ENCODE measurements at places on chromosomes 13 and 19. TPM values are rescaled to one million over a fixed set of nuclear protein-coding genes. Genes with fewer than 3 reads are reported as not detected.

GRCh38 chr19:48244281-48244680 lies 11.4 kb downstream of the CARD8 start:
- no peaks in the 10 kb centered on the region for H3K4me1 ChIP-seq
- DNase-seq, result no peak
- peak overlapping the region; percentile 28 for H3K27ac ChIP-seq
- no peaks in the 10 kb centered on the region for H3K36me3 ChIP-seq
- no peaks in the 10 kb centered on the region for H3K27me3 ChIP-seq
- H3K4me3 ChIP-seq, result no peak overlapping the region

GRCh38 chr13:74669149-74669548 lies 534.9 kb upstream of the KLF12 start:
- H3K27me3 ChIP-seq, result no peaks in the 10 kb centered on the region
- H3K4me1 ChIP-seq, result no peaks in the 10 kb centered on the region
- no peak overlapping the region for H3K4me3 ChIP-seq
- H3K27ac ChIP-seq, result no peak overlapping the region
- no peaks in the 10 kb centered on the region for H3K36me3 ChIP-seq

- no peak overlapping the region for H3K4me3 ChIP-seq
- DNase-seq, result no peak
- peaks cover 80% of the 10 kb centered on the region for H3K36me3 ChIP-seq
- H3K4me1 ChIP-seq, result no peaks in the 10 kb centered on the region
- no peak overlapping the region for H3K27ac ChIP-seq
- H3K27me3 ChIP-seq, result no peaks in the 10 kb centered on the region
Observed at GRCh38 chr19:11617180-11618062, 20.1 kb downstream of the ZNF627 start.

DNA sequence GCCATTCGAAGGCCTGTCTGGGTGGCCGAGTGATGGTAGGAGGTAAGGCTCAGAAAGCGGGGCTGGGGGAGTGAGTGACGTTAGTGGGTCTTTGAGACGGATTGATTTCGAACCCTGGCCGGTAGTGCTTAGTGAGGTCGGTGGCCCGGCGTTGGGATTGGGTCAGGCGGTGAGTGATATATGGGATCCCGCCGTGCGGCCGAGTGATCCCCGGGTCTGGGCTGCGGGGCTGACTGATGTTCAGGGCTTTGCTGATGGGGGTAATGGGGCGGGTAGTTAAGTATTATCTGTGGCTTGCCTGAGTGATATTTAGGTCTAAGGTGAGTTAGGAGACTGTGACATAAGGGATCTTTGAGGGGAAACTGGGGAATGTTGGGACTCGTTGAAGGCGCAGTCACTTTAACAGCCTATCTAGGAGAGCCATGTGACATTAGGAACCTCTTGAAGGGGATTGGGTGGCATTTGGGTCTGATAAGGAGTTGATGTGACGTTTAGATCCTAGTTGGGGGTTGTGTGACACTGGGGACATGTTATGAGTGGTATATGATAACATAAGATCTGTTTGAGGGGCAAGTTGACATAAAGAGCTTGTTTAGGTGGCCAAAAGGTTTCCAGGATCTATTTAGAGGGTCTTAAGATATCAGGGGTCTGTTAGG lies 543 bp downstream of the PSMC4 start:
- peak overlapping the region; percentile 77 for H3K4me3 ChIP-seq
- peaks cover 18% of the 10 kb centered on the region for H3K36me3 ChIP-seq
- H3K27me3 ChIP-seq, result no peaks in the 10 kb centered on the region
- no peak for DNase-seq
- peaks cover 35% of the 10 kb centered on the region for H3K4me1 ChIP-seq

- H3K4me1 ChIP-seq, result no peaks in the 10 kb centered on the region
- no peak overlapping the region for H3K4me3 ChIP-seq
- H3K27me3 ChIP-seq, result no peaks in the 10 kb centered on the region
- H3K36me3 ChIP-seq, result peaks cover 36% of the 10 kb centered on the region
Observed at GRCh38 chr13:42218576-42218975, 53.4 kb upstream of the AKAP11 start.

DNA sequence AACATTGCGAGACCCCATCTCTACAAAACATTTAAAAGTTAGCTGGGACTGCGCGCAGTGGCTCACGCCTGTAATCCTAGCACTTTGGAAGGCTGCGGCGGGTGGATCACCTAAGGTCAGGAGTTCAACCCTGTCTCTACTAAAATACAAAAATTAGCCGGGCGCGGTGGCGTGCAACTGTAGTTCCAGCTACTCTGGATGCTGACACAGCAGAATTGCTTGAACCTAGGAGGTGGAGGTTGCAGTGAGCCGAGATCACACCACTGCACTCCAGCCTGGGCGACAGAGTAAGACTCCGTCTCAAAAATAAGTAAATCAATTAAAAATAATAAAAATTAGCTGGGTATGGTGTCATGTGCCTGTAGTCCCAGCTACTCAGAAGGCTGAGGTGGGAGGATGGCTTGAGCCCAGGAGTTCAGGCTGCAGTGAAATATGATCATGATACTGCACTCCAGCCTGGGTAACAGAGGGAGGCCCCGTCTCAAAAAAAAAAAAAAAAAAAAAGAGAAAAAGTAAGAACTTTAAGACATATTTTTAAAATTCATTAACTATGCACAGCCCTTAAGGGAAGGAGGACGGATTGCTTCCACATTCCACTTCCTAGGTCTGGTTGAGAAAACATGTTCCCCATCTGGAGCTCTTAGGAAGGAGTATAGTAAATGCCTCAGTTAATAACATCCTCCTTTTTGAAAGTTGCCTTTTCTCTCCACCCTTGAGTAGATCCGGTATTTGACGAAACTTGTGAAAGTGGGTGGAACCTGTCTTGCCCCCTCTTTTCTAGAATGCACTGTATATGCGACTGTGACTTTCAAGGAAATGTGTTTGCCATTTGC lies 26.1 kb downstream of the EXOC3L2 start:
- H3K4me3 ChIP-seq, result no peak overlapping the region
- H3K36me3 ChIP-seq, result no peaks in the 10 kb centered on the region
- no peak for DNase-seq
- H3K4me1 ChIP-seq, result peaks cover 8% of the 10 kb centered on the region
- no peak overlapping the region for H3K27ac ChIP-seq

- H3K27me3 ChIP-seq, result no peaks in the 10 kb centered on the region
- DNase-seq, result no peak
- H3K36me3 ChIP-seq, result no peaks in the 10 kb centered on the region
- H3K4me3 ChIP-seq, result no peak overlapping the region
- no peaks in the 10 kb centered on the region for H3K4me1 ChIP-seq
- no peak overlapping the region for H3K27ac ChIP-seq
Observed at GRCh38 chr13:64540976-64541375, 2689.2 kb downstream of the PCDH9 start.

- peaks cover 13% of the 10 kb centered on the region for H3K4me1 ChIP-seq
- DNase-seq, result peak; percentile 69
- H3K4me3 ChIP-seq, result peak within 1 kb of the TSS; percentile 74
- peaks cover 33% of the 10 kb centered on the region for H3K36me3 ChIP-seq
- H3K27ac ChIP-seq, result peak within 1 kb of the TSS; percentile 87
Observed at GRCh38 chr19:58059003-58059670, at the start of gene ZNF135. TSS of gene ZNF135 (plus strand) at chr19:58059282. CDS start at chr19:58060003, 721 bp downstream.

- H3K27me3 ChIP-seq, result no peaks in the 10 kb centered on the region
- no peak overlapping the region for H3K27ac ChIP-seq
- H3K36me3 ChIP-seq, result no peaks in the 10 kb centered on the region
Observed at GRCh38 chr13:51823359-51823758, 19.4 kb upstream of the DHRS12 start.

- H3K4me3 ChIP-seq, result no peak overlapping the region
- no peaks in the 10 kb centered on the region for H3K36me3 ChIP-seq
- no peaks in the 10 kb centered on the region for H3K4me1 ChIP-seq
- no peaks in the 10 kb centered on the region for H3K27me3 ChIP-seq
- DNase-seq, result no peak
- H3K27ac ChIP-seq, result no peak overlapping the region
Observed at GRCh38 chr19:566403-566802, 6.0 kb upstream of the BSG start.

DNA sequence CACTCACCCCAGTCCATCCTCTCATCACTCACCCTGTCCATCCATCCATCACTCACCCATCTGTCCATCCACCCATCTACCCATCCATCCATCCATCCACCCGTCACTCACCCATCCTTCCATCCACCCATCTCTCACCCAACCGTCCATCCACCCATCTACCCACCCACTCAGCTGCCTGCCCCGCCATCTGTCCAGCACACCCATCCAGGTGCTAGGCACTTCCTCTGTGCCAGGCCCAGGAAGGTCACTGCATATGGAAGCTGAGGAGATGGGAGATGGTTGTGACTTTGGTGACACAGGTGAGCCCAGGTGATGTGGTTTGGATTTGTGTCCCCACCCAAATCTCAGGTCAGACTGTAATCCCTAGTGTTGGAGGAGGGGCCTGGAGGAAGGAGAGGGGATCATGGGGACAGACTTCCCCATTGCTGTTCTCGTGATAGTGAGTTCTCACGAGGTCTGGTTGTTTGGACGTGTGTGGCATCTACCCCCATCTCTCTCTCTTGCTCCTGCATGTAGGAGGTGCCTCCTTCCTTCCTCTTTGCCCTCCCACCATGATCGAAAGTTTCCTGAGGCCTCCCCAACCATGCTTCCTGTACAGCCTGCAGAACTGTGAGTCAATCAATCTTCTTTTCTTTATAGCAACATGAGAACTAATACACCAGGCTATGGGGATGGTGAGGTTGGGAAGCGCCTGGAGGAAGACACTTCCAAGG lies 15.9 kb upstream of the C13orf46 start:
- H3K4me3 ChIP-seq, result no peak overlapping the region
- peaks cover 8% of the 10 kb centered on the region for H3K36me3 ChIP-seq
- no peak overlapping the region for H3K27ac ChIP-seq
- H3K27me3 ChIP-seq, result no peaks in the 10 kb centered on the region
- H3K4me1 ChIP-seq, result no peaks in the 10 kb centered on the region

Gene C5AR2
- 11.0 TPM for total RNA-seq

Gene TNFRSF19
- total RNA-seq, result 10.7 TPM

Gene KIR2DL3
- not detected for total RNA-seq

Gene PAN3
- total RNA-seq, result 54.4 TPM

All from tibial nerve (tissue), 4 donors.